ENCODE measurements at places on chromosomes 3 and 15.

GRCh38 chr3:122921791-122922651 lies 105.5 kb downstream of the SEMA5B start:
- peak; percentile 53 for DNase-seq

DNA sequence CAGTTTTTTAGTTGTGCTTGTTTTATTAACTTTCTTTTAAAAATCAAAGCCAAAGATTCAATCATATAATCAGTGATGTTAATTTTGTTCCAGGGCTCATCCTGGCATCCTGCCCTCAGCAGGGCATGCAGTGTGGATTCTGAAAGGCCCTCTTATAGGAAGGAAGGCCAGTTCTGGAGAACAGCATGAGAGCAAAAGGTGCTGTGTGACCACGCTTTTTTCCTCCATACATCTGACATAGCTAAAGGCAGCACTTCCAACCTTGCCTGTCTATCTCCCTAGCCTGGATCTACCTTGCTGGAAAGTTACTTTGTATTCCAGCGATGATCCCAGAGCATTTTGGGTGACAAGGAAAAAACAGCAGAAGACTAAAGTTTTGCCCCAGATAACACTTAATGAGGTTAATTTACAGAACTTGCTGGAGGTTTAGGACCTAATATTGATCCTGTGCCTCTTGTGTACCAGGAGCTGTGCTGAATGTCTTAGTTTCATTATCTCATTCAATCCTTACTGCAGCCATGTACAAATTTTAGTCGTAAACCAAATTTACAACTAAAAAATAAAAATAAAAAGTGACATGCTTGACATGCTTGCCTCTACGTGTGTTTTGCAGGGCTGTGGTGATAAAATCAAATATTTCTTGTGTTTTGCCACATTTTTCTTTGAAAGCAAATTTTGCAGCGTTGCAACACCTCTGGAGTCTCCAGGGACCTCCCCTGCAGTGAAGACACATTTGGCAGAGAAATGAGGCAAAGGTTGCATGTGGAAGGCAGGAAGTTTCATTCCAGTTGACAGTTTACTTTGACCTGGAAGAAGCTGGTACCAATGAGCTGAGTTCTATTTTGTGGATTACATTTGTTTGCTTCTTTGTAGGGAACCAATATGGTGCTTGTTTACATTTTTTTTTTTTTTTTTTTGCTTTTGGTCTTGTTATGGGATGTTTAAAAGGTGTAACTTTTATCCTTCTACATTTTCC lies 13.2 kb downstream of the IL1RAP start:
- DNase-seq = no peak

GRCh38 chr15:96882121-96882772 lies 551.7 kb downstream of the NR2F2 start:
- no peak for DNase-seq

DNA sequence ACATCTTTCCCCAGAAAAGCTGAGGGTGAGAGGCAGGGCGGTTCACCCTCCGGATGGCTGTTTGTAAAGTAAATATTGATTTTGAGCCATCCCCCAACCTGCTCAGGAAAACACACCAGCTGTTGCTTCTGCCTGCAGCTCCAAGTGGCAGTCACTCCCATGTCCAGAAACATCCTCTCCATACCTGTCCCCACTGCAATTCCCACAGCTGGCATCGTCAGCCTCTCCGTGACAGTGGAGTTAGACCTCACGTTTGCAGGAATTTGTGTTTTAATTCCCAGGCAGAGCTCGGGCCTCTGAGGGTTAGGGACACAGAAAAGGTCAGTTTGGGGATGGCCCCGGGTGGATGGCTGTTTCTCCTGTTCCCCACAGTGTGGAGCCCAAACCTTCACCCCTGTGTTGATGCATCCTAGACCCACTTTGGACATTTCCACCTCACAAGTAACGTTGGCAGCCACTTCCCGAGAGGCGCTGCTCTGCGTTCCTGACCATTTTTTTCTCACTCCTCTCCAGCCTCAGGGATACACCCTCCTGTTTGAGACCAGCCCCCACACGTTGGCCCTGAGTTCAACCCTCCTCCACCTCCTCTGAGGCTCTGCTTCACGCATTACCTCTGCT lies 11.8 kb upstream of the FAM174B start:
- no peak for DNase-seq

GRCh38 chr3:78494851-78495250 lies 1272.9 kb downstream of the ROBO1 start:
- DNase-seq = no peak

GRCh38 chr3:94115482-94115881 lies 52.6 kb downstream of the NSUN3 start:
- DNase-seq = no peak

DNA sequence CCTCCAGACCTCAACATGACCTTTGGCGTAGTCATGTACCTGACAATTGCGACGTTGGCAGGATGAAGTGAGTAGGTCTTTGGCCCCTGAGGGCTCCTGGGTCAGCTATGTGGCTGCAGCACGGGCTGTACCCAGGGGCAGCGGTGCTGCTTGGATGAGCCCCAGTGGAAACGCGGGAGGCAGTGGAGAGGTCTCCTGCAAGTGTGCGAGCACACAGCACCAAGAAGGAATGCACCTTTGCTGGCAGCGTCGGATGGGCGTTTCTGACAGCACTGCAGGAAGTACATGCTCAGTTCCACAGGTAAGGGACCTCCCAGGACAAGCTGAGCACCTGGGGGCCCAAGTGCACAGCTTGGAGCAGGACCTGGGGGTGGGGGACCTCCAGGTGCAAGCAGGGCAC lies 67.4 kb upstream of the UNC13C start:
- no peak for DNase-seq

GRCh38 chr3:42463093-42463492 lies 39.4 kb upstream of the VIPR1 start:
- DNase-seq = no peak

DNA sequence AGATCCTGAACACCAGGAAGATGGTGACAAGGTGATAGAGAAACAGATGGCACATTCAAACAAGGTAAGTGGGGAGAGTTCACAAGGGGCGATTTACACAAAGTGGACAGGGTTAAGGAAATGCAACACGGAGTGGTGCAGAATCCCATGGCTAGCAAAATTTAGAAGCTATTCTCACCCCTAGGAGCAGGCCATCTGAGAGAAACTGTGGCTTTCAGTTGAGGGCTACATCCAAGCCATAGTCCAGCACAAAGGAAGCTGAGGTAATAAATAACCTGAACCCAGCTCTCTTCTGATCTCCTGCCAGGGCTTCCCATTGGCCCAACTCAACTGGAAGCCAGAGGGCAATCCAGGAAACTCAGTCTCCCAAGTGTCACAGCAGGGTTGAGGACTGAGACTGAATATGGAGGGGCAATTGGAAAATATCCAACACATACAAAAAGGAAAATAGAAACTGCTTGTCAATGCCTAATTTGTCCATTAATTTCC lies 1.2 kb upstream of the ZNF445 start:
- no peak for DNase-seq

All from activated T-cell treated with anti-CD3 and anti-CD28 coated beads, Interleukin-2, amount 50 U/mL, for 24 hours (primary cell).